ENCODE measurements at places on chromosomes 6 and 20.

- DNase-seq = no peak
Measured at GRCh38 chr6:77361018-77361417, 102.3 kb downstream of the HTR1B start.

DNA sequence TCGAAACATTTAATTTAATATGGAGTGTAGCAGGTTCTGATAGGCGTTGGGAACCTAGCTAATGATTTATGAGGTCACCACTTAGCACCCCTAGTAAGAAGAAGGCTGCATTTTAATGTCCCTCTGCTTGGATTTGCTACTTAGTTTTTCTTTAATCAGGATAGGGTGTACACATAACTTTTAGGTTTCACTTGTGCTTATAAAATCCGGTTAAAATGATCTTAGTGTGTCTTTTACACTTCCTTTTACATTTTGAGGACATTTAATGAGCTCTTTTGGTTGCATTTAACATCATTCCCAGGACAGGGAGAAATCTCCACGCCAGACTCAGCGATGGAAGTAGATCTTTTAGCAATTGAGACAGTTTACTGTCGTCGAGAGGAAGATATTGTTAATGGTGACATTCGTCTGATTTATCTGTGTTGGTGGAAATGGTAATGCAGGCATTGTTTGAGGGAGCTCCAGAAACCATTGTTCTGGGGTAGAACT lies 5.6 kb downstream of the TFAP2A start:
- DNase-seq = no peak

DNA sequence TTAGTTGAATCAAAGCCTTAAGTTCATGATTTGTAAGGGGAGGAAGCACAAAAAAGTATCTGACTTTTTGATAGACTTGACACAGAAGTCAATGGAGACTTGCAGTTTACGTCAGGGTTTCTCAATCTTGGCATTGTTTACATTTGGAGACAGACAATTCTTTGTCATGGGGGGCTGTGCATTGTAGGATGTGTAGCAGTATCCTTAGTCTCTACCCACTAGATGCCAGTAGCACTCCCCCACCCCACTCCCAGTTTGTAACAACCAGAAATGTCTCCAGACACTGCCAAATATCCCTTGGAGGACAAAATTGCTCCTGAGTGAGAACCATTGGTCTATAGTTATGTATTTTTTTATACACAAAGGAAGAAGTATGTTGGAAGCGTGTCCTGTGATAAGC lies 434.1 kb downstream of the RFPL4B start:
- no peak for DNase-seq

DNA sequence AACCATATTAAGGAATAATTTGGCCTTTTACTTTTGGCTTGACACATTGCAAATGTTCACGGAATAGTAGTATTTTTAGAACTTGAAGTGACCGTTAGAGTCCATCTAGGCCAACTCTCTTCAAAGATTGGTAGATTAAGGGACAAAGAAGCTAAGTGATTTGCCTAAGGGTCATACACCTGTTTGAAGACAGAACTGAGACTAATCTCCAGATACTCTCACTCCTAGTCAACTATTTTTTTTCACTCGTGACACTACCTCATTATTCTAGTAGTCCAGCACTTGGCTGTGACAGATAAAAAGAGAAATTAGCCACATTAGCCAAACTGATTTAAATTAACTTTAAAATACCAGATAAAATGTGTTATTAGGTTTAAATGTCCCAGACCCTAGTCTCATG lies 10.6 kb downstream of the ACSS2 start:
- no peak for DNase-seq

Measured in endodermal cell (in vitro differentiated cells).